NCI-H345 (cell line): ENCODE measurements at places on chromosomes 13 and 19.

- no peak for DNase-seq
Observed at GRCh38 chr19:18388960-18389725, 3.2 kb downstream of the GDF15 start.

GRCh38 chr13:50793026-50793425 lies 50.5 kb downstream of the DLEU7 start:
- DNase-seq, result no peak

GRCh38 chr13:23579896-23580683 lies 9.9 kb downstream of the TNFRSF19 start:
- no peak for DNase-seq

- no peak for DNase-seq
Observed at GRCh38 chr13:21100994-21101757, 39.8 kb upstream of the LATS2 start.

DNA sequence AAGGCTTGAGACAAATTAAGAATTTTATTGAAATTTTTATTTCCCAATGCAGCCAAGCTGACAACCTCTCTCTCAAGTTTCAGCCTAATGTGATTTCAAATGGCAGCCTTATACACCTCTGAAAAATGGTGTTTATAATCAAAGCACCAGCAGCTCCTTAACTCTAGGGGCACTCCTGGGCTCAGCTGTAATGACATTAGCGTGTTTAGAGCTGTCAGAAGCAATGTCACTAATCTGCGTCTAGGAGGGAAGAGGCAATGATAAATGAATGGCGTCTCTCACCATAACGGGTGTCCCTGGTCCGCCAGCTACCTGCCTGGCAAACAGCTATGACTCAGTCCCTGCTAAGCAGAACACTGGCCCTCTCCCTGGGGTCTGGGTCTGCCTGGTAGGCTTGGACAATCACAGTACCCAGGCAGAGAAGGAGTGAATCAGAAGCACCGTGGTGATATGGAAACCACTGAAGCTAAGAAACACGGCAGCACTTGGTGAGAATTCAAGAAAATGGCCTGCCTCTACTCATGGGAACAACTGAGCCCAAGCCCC lies 131.8 kb upstream of the VSTM2B start:
- DNase-seq, result peak; percentile 61

DNA sequence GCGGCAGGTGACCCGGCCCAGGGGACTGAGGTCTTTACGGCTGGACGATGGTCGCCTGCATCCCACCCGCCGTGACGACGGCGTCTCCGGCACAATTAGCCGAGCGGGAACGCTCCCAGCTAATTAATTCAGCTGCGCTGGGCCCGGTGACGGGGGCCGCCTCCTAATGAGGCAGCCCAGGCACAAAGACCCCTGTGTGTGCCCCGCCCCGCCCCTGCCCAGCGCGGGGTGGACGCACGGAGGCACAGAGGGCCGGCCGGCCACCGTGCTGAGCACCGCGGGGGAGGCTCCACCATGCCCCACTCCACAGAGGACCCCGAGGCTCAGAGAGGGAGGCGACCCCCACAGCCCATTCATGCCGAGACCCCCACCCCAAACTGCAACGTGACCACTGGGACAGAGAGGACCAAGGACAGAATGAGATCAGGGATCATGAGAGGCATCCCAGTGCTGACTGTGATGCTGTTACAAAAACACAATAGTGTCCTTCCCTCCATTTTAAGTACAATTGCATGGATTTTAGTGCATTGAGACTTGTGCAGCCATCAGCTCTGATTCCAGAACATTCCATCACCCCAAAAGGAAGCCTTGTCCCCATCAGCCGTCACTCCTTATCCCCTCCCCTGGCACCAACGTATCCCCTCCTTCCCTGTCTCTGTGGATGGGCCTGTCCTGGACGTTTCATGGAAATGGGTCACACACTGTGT lies 17.0 kb downstream of the EFNA2 start:
- DNase-seq, result no peak

- no peak for DNase-seq
Observed at GRCh38 chr13:50838031-50838430, 5.5 kb downstream of the DLEU7 start.

GRCh38 chr13:109628251-109628699 lies 158.1 kb downstream of the IRS2 start:
- DNase-seq, result no peak

GRCh38 chr19:47615714-47616113 lies 6.8 kb downstream of the BICRA start:
- DNase-seq, result no peak

GRCh38 chr13:51781246-51782022 lies 22.5 kb downstream of the DHRS12 start:
- no peak for DNase-seq

DNA sequence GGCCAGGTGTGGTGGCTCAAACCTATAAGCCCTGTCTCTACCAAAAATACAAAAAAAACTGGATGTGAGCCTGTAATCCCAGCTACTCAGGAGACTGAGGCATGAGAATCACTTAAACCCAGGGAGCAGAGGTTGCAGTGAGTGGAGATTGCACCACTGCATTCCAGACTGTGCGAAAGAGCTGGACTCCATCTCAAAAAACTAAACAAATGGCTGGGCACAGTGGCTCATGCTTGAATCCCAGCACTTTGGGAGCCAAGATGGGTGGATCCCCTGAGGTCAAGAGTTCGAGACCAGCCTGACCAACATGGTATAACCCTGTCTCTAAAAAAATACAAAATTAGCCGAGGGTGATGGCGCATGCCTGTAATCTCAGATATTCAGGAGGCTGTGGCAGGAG lies 34.9 kb upstream of the ZNF83 start:
- no peak for DNase-seq

DNA sequence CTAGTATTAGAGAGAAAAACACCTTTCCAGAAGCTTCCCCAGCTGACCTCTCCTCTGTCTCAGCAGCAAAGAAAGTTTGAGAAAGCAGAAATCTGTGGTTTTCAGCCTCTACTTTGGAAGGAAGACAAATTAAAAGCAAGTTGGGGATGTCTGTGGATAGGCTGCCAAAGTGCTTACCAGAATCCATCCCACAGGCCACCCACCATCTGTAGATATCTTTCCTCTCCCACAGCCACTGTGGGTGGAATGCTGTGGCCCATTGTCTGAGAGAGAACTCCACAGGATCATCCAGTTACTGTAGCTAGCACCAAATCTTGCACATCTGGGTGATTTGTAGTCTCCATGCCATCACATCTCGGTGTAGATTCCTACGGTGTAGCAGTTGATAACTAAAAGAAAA lies 133.5 kb downstream of the DNAJC15 start:
- no peak for DNase-seq

DNA sequence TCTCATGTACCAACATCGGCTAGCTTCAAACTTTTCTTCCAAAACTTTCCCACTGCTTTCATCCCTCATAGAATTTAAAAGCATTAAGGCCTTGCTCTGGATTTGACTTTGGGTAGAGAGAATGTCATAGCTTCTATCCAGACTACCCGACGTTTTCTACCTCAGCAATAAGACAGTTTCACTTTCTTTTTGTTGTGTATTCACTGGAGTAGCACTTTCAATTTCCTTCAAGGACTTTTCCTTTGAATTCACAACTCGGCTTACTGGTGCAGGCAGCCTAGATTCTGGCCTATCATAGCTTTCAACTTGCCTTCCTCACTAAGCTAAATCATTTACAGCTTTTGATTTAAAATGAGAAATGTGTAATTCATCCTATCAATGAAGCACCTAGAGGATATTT lies 420.4 kb upstream of the GPC6 start:
- no peak for DNase-seq

- no peak for DNase-seq
Observed at GRCh38 chr19:15631817-15632216, 8.9 kb upstream of the CYP4F3 start.

DNA sequence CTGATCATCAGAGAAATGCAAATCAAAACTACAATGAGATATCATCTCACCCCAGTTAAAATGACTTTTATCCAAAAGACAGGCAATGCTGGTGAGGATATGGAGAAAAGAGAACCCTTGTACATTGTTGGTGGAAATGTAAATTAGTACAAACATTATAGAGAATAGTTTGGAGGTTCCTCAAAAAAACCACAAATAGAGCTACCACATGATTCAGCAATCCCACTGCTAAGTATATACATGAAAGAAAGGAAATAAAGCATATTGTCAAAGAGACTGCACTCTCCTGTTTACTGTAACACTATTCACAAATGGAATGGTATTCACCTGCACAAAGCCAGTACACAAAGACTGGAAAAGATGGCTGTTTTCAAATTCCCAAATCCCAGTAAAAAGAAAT lies 1233.7 kb downstream of the PCDH17 start:
- no peak for DNase-seq

GRCh38 chr13:26628706-26629105 lies 71.2 kb downstream of the WASF3 start:
- DNase-seq, result no peak

DNA sequence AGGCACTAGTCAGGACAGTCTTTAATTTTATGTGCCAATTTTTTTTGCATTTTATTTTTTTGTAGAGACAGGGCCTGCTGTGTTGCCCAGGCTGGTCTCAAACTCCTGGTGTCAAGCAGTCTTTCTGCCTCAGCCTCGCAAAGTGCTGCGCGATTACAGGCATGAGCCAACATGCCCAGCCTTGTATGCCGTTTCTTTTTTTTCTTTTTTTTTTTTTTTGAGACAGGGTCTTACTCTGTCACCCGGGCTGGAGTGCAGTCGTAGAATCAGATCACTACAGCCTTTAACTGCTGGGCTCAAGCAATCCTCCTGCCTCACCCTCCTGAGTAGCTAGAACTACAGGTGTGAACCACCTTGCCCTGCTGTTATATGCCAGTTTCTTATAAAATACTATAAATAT lies 26.4 kb downstream of the BORA start:
- no peak for DNase-seq

DNA sequence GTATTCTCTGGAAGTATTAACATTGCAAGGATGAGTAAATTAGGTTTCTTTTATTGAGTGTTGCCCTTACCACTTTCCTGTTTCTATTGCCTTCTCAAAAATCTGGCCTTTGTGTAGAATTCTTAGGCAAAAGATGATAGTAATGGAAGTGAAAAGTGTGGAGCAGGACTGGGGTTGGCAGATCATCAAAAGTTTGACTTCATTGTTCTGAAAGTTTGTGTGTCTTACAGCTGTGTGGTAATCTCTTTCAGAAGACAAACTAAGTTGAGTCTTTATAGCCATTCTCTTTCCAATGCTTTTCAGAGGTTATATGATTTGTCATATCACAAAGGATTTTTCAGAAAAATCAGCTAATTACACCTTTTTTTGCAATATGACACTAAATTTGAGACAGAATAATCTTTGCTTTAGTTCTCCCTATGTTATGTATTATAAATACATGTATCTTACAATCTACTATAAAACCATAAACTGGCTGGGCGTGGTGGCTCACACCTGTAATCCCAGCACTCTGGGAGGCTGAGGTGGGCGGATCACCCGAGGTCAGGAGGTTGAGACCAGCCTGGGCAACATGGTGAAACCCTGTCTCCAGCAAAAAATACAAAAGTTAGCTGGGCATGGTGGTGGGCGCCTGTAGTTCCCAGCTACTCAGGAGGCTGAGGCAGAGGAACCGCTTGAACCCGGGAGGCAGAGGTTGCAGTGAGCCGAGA lies 8.7 kb upstream of the KCNRG start:
- no peak for DNase-seq

DNA sequence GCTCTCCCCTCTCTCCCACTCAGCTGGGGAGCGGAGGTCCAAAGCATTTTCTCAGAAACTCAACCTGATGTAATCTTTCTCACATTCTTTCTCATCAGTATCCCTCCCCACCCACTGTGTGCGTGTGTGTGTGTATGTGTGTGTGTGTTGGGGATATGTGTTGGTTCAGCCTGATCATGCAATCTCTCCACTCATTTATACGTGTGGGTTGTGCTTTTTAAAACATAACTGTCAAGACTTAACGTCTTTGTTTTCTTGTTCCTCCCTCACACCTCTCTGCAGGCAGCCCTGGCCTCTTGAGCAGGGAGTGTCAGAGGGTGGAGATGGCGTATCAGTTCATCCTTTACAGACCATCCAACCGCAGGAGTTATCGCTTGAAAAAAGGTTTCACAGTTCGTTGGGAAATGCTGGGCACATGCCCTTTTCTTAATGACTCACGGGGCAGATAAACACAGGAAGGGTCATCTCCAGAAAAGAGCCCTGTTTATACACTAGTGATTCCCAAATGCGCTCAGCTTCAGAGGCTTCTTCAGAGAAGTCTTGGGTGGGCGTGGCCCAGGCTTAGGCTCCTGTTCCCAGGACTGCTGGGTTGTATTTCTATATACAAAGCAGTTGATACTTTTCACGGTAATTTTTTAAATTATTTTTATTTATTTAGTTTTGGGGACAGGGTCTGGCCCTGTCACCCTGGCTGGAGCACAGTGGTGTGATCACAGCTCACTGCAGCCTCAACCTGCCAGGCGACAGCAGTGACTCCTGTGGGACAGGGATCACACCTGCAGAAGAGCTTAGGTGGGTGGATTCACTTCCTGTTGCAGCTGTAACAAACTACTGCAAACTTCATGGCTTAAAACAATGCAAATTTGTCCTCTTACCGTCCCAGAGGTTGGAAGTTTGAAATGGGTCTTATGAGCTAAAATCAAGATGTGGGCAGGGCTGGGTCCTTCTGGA lies 60.3 kb downstream of the CCDC70 start:
- no peak for DNase-seq

- peak; percentile 66 for DNase-seq
Observed at GRCh38 chr13:114130837-114131582, 1.4 kb downstream of the RASA3 start.

GRCh38 chr19:11209839-11210655 lies 12.7 kb upstream of the KANK2 start:
- no peak for DNase-seq

GRCh38 chr19:16668176-16668575 lies 7.2 kb downstream of the TMEM38A start:
- no peak for DNase-seq

DNA sequence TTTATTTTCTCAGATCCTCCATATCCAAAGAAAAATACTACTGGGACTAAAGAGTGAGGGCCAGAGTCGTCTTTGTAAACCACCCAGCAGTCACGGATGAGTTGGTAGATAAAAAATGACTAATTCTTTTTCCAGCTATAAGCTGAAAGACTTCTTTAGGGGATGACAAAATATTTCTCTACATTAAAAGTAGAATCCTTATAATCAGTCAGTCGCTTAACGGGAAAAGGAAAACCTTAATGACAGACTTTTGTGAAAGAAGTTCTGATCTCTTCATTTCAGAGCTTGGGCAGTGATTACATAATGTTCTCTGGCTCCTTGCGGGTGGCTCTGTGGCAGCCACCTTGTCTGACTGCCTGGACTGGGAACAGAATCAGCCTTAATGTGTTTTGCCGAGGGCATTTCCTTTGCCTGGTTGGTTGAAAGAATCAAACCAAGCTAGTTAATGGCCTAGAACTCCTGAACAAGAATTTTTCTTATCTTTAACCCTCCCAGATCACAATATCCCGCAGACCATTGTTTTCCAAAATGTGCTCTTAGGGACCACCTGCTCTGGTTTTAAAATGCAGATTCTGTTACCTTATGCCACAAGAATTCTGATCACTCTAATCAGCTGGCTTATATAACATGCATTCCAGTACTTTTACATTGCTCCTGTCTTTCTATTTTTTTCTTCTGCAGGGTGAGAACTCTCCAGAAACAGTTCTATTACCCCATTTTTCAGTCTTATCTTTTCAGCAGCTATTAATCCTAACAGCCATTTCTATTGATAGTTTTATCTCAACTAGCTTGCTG lies 2.5 kb downstream of the ITM2B start:
- DNase-seq, result peak; percentile 23
